Urinary bladder (tissue), 4 donors: ENCODE measurements at places on chromosomes 13 and 19. TPM values are rescaled to one million over a fixed set of nuclear protein-coding genes. Genes with fewer than 3 reads are reported as not detected.

Gene PDE4C
- total RNA-seq = 1.7 TPM

Gene ERVK3-1
- 30.1 TPM for total RNA-seq

Gene PSG3
- total RNA-seq = not detected

Gene ZNF578
- total RNA-seq = 10.7 TPM

Gene PSG1
- not detected for total RNA-seq

Gene GNG7
- total RNA-seq = 2.8 TPM
